ENCODE measurements at places on chromosomes 6 and 20.

GRCh38 chr20:24912397-24913075, 36.5 kb upstream of the CST7 start:
- DNase-seq, result no peak

DNA sequence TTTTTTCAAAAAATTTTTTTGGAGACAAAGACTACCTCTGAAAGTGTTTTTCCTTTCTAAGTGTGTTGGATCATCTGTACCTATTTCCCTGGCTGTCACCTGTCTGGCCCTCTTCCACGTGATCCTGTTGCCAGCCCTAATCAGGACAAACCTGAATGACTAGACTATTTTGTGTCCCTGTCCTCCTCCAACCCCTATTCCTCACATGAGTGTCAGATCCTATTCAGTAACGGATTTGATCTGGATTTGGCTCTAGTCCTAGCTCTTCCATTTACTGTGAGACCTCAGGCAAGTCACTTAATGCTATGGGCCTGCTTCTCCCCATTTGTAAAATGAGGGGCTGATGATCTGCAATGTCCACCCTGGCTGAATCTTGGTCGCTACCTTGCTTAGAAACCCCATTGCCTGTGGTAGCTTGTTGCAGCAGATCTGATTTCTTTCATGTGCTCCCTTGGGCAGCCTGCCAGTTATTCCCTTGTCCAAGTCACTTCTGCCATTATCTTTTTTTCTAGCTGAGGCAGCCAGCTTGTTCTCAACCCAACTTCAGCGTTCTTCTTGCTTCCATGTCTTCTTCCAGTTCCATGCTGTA, 4.8 kb downstream of the PHF20 start:
- DNase-seq, result no peak

DNA sequence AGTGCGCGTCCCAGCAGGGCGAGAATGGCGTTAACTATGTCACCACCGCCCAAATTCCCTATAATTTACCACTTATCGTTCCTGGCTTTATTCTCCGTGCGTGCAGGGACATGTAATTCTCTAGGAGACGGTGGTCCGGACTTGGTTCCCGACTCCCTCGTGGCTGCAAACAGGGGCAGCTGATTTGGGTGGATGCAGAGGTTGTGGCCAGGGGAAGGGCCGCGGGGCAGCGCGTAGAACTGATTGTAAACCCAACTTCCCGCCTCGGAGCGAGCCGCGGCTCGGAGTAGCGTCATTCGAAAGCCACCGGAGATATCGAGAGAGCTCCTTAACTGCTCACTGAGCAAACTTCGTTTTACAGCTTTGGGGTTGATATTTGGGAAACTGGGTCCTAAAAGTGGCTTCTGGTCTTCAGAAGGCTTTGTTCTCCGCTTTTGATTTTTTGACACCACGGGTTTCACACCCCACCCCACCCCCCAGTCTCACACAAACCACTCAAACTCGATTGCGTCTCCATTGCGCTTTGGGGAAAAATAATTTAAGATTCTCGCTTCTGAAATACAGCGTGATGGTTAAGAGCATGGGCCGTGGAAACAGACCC, 17.5 kb upstream of the ZSCAN9 start:
- peak; percentile 43 for DNase-seq

DNA sequence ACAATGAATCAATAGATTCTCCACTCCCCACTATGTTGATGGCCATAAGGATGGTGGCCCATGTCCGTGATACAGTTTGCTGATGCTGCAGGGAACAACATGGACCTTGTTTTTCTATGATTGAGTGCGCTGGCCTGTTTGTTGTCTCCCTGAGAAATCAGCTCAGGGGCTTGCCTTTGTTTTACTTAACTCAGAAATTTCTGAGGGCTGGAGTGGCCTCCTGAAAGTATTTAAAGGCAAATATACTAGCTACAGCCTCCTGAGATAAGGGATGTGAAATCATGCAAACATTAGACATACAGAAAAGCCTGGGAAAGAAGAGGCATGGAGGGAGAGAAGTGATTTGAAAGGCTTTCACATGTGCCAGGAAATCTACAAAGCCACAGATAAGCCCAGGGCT, 170.3 kb upstream of the FLRT3 start:
- no peak for DNase-seq

DNA sequence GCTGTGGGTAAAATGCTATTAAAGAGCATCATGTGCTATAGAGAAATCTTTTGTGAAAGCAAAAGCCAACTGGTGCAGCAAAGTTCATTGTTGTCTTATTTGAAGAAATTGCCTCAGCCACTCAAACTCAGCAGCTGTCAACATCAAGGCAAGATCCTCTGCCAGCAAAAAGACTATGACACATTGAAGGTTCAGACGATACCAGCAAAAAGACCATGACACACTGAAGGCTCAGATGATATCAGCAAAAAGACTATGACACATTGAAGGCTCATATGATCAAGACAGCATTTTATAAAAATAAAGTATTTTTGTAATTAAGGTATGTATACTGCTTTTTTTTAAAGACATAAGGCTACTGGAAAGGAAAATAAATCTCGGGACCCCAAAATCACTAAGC, 118.4 kb upstream of the RUNX2 start:
- DNase-seq, result no peak

DNA sequence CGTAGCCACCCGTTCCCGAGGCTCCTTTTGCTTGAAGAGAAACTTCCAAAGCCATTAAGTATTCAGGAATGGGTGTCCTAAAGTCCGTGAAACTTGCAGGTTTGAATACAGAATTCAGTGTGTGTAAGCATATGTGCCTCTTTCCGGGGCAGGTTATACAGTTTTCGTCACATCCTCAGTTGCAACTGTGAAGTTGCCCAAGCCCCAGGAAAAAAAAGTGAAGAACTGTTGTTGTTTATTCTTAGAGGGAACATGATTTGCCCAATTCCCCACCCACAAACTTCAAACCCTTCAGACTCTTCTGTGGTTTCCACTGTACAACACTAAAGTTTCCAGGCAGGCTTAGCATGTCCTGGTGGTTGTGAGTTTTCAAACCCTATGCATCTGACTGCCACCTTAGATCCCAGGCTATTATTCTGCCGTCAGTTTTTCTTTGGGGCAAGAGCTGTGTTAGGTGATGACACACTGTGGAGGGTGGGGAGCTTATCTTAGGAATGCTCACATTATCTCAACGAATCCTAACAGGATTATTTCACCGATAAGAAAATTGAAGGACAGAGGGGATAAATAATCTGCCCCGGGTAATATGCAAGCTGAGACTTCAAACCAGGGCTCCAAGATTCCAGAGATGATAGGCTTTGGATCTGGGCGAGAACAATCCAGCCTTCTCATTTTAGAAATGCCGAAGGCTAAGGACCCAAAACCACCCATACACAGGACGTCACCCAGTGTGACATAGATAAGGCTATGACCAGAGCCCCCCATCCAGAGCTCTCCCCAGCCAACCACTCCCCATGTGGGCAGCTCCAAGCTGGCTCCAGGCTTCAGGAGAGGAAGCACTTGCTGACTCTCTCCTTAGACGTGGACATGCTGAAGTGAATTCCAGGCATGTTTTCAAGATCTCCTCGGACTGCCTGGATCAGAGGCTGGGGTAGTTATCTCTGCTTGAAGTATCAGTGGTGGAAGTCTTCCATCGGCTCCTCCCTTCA, 81.7 kb upstream of the AFDN start:
- DNase-seq, result no peak

DNA sequence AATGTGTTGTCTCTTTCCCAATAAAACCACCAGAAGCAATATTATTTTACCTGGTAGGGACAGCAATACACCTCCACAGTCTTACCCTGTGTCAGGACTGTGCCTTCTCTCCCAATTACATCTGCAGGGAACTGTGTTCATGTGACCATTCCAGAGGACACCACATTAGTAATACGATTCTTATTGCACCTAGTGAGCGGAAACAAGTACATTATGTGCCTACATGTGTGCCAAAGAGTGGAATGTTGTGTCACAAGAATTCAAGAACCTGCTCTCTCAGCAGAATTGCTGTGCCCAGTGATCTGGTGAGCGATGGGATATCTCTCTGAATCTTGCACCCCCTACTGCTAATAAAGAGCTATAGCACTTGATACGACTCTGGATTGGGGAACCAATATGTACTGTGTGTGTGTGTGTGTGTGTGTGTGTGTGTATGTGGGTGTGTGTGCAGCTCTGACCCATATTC, 57.4 kb upstream of the FOXC1 start:
- DNase-seq, result no peak

DNA sequence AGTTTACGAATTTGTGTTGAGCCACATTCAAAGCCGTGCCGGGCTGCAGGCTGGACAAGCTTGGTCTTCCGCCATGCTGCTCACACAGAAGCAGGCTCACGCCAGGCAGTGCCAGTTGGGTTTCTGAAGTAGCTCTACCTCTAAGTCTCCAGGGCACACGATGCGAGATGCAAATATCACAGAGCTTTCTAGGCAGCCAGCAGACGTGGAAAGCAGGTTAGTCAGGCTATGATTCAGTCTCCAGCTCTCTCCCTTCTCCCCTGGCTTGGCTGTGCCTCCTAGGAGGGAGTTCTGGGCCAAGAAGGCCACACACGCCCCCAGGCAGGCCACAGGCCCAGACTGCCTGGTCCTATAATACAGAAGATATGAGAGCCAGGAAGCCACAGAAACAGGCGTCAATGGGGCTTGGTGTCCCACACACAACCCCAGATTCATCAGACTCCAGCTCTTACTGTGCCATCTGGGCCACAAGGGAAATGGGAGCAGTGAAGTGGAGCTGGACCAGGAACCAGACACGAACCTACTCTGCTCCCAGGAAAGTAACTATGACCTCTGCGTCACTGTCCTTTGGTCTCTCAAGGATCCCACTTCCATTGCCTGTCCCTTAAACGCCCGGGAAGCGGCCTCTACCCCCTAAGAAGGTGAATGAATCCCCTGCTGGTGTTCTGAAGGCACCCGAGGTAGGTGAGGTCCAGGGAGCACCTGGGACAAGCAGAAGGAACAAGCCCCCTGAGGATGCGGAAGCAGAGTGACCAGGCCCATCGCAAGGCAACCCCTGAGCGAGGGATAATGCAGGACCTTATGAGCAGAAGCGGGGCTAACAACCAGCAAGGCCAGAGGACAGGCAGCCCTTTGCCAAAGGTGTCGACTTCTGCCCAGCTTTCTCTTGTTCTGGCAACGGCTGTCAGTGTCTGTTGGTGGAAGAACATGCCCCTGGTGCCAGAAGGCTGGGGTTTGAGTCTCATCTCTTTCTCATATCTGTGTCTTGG, 61.2 kb downstream of the GFOD1 start:
- peak; percentile 60 for DNase-seq

GRCh38 chr20:9574181-9574580, 59.8 kb downstream of the LAMP5 start:
- DNase-seq, result no peak

GRCh38 chr20:1015181-1015580, 13.1 kb upstream of the RSPO4 start:
- no peak for DNase-seq

DNA sequence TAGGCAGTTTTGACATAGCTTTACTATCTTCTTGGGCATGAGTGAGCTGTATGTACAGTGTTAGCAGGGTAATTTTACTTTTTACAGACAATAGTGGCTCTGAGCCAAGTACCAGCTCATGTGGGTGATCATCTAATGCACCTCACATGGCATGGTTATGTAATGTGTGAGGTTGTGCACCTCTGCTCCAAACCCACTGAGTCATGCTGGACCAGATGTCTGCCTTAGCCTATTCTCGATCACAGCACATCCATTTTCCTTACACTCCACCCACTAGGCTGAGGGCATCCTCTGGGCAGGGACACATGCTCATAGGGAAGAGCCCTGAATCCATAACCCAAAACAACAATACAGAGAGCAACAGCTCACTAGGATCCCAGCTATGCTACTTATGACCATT, 71.6 kb upstream of the FBXL4 start:
- no peak for DNase-seq

DNA sequence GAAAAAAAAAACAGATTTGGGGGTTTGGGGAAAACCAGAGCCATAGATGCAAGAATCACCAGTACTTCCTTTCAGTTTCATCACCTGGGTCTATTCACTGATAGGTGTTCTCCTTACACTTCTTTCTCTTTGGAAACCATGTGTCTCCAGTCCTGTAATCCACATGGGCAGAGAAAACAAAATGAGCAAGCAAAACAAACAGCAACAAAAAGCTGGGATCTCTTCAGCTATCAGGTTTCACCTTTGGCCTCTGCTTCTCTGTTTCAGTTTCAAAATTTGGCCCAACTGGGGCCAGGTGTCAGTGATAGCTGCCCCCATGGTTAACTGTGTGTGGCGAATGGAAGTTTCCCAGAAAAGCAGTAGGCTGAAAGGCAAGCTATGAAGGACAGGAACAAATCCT, 220.0 kb upstream of the THBS2 start:
- no peak for DNase-seq

DNA sequence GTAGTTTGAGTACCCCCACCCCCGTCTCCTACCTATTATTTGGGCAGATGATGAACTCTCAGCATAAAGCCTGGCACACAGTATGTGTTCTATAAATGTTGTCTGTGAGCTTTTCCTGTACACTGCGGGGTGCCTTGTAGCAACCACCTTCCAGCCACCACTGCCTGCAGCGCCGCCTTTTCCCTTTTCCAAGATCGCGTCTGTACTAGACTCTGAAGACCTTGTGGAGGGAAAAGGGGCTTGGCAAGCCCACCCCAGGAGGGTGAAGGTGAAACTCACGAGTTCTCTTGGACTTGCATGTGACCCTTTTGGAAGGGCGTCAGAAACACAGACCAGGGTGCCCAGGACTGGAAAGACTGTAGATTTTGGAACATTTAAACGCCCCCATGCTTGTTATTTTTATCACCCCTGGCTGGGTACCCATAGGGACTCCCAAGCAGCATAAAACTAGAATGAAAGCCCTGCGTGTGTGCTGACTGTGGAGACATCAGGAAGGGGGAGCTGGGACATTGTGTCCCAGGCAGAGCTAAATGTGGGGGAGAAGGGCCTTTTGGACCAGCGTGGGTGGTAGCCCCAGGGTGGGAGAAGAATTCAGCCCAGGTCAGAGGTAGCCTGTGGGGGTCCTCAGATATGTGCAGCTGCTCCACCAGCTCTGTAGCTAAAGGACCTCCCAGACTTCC, 8.3 kb downstream of the BAK1 start:
- no peak for DNase-seq

DNA sequence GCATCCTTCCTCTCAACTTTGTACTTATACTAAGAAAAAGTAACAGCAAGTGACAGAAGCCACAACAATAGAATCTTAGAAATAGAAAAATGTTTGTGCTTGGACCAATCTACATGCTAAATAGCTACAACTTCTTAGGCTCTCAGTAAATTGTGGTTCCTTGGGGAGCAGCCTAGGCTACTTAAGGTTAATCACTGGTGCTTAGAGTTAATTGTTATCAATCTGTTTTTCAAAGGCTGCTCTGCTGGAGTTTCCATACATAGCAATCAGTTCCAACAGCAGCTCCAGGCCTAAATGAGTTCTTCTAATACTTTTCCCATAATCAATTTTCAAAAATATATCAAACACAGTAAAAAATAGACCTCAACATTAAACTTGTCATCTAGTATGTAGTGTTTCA, 571.4 kb downstream of the EPHA7 start:
- no peak for DNase-seq

GRCh38 chr20:56755201-56755600, 126.1 kb downstream of the TFAP2C start:
- no peak for DNase-seq

DNA sequence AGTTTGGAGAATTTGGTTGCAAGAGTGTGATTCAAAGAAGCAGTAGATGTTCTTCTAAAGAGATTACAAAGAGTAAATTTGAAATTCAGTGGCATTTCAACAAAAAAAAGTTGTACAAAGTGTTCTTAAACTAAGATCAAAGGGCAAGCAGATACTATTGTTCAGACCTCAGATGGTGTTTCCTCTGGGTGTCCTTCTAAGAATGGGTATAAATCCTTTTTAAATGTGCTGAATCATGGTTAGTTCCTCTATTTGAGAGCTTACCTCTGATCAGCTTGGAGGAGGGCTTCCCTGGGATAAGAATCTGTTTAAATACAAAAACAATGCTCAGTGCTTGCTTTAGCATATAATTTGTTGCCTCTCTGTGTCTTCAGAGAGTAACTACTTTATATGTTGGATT, 6.3 kb downstream of the BMP6 start:
- no peak for DNase-seq

All from activated CD4-positive, alpha-beta memory T cell treated with anti-CD3 and anti-CD28 coated beads for 36 hours (primary cell).